ENCODE measurements at places on chromosomes 2 and 18.
A peak's percentile ranks its signal among the peaks of the same experiment; 100 is the strongest.

DNA sequence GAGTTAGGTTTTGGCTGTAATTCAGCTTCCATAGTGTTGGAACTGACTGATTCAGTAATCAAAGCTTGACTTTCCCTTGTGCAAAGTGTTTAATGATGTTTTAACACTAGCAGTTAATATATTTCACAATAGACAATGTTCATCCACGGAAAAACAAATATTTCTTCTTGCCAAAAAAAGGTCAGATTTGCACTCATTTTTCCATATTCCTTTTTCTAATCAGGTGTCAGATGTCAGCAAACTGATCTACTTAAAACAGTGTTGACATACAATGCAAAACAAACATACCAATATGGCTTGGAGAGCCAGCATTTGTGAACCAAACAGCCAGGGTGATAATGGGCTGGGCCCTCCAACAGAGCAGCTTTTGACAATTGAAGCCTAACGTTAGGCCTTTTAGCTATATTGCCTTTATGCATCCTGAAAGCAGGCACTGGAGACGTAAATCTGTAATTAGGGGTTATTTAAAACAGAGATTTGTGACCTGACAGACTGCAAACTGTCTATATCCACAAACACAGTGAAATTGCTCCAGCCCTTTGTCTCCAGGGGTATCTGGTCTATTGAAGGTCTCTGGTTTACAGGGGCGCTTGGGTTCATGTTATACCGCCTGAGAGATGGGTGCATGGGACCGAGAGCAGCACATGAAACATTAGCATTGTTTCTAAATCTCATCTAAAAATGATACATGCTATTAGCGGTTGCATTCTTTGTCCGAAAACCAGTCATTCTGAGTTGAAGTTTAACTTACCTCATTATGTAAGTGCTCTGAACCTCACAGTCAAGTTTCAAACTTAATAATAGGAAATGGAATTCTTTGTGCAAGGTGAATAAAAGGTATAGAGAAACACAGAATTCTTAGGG is 7.1 kb upstream of the CDCA7 start:
- DNase-seq, result no peak

GRCh38 chr18:48328473-48329210 is 80.5 kb downstream of the ZBTB7C start:
- DNase-seq, result no peak

- no peak for DNase-seq
Measured at GRCh38 chr2:96816836-96817702, 1.0 kb downstream of the CNNM3 start.

- DNase-seq, result no peak
Measured at GRCh38 chr18:49666045-49666775, 104.4 kb downstream of the LIPG start.

- DNase-seq, result no peak
Measured at GRCh38 chr2:187397886-187398285, 50.2 kb downstream of the CALCRL start.

DNA sequence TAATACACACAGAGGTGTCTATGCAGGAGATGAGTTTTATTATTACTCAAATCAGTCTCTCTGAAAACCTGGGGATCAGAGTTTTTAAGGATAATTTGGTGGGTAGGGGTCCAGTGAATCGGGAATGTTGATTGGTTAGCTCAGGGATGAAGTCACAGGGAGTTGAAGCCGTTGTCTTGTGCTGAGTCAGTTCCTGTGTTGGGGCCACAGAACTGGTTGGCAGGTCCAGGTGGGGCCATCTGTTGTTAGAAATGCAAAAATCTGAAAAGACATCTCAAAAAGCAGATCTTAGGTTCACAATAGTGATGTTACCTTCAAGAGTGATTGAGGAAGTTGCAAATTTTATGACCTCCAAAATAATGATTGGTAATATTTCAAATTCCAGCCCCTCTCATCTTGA is 86.9 kb downstream of the VSNL1 start:
- no peak for DNase-seq

- no peak for DNase-seq
Measured at GRCh38 chr2:222544661-222545060, 111.2 kb downstream of the FARSB start.

GRCh38 chr2:3212984-3213383 is 164.6 kb downstream of the EIPR1 start:
- DNase-seq, result no peak

DNA sequence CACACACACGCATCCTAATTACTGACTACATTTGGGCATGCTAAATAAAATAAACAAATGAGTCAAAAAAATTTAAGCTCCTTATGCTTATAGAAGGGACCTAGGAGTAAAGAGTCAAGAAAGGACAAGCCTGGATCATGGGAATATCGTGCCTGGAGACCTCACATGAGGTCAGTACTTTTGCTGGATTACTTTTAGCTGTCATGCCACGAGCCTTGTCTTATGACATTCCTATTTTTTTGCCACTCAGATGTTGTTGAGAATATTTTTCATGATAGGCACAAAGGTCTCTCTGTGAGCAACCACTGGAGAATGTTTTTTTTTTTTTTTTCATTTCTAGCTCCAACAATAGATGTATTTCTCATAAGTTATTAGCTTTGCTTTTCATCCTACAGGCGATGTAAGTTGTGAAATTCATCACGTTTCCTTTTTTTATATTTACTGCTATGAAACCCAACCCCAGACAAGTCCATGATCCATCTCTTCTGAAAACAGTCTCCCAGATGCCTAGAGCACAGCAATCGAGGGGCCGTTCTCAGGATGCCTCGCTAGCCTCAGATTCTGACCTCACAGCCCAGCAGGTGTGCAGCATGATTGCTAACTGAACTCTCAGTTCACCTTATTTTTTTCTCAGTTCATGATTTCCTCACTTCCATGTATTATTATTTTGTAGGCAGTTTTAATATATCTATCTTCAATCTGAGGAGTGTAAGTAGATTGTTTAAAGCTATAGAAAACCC is 464.5 kb downstream of the IRS1 start:
- no peak for DNase-seq

- no peak for DNase-seq
Measured at GRCh38 chr2:47194410-47194809, 39.3 kb upstream of the STPG4 start.

- no peak for DNase-seq
Measured at GRCh38 chr2:207694811-207695281, 16.6 kb upstream of the CCNYL1 start.

GRCh38 chr18:63315876-63316275 is 3.7 kb downstream of the BCL2 start:
- DNase-seq, result no peak

DNA sequence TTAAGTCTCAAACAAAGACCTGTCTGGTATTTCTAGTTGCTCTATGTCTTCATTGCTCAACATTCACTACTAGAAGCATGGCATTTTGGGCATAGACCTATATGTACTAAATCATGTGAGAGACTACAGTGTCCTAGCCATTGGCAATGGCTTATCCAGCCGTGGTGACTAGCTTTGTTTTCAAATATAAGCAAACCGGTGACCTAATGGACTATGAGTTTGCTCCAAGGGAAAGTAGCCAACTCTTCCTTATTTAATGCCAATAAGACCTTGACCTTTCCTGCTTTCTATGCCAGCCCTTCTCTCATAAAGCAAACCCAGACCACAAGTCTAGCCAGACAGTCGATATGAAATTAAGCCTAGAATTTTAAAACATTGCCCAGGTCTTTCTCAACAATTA is 113.7 kb upstream of the CREB1 start:
- no peak for DNase-seq

DNA sequence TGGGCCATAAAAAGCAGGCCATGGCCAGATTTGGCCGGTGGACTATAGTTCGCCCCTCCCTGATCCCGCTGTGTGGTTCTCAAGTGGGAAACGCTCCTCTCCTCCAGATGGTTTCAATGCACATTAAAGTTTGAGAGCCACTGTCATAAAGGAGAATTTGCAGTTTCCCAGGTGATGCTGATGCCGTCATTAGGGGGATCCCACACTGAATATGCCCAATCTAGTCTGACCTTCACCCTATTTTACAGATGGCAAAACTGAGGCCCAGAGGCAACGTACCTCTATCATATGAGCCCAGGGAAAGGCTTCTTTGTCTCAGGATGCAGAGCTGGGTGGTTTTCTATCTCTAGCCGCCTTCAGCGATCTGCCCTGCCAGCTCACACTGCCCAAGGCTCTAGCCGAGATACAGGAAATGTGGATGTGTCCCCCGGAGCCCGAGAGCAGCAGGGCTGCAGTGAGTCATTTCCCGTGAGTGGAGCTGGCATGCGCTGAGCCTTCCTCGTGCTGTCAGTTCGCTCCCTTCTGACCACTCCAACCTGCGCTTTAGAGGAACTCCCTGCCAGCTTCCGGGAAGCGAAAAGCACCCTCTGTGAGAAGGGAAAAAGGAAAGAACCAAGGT is 116.2 kb downstream of the SMAD7 start:
- DNase-seq, result peak; percentile 56

DNA sequence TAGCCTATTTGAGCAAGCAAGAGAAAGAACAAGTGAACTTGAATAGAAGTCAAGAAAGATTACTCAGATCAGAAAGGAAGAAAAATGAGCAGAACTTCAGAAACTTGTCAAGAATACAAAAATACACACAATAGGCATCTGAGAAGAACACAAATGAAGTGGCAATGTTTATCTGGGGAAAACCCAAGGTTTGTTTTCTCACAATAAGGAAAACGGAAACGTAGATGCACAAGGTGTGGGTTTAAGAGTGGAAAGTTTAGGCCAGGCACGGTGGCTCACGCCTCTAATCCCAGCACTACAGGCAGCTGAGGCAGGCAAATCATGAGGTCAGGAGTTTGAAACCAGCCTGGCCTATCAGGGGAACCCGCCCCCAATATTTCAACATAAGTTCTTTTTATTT is 159.5 kb upstream of the GYPC start:
- no peak for DNase-seq

GRCh38 chr2:2567776-2568175 is 236.7 kb upstream of the MYT1L start:
- no peak for DNase-seq

DNA sequence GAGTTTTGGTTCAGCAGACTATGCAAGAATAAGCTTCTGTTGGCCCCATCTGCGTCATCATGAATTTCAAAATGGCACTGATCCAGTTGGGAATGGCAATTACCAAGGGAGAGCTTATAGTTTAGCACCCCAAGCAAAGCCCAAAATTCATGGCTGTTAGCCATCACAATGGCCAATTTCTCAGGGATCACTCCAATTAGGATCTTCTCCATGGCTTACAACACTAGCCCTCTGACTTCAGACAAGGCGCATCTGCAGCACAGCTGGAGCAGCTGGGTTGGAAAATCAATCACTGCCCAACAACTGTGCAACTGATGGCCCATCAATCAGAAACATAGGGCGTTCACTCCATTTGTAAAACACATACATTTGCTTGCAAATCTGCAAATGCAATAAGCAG is 273.6 kb downstream of the SRBD1 start:
- no peak for DNase-seq

- no peak for DNase-seq
Measured at GRCh38 chr2:68995916-68996315, 17.1 kb upstream of the ANTXR1 start.

GRCh38 chr18:832085-832681 is 20.1 kb upstream of the YES1 start:
- no peak for DNase-seq

DNA sequence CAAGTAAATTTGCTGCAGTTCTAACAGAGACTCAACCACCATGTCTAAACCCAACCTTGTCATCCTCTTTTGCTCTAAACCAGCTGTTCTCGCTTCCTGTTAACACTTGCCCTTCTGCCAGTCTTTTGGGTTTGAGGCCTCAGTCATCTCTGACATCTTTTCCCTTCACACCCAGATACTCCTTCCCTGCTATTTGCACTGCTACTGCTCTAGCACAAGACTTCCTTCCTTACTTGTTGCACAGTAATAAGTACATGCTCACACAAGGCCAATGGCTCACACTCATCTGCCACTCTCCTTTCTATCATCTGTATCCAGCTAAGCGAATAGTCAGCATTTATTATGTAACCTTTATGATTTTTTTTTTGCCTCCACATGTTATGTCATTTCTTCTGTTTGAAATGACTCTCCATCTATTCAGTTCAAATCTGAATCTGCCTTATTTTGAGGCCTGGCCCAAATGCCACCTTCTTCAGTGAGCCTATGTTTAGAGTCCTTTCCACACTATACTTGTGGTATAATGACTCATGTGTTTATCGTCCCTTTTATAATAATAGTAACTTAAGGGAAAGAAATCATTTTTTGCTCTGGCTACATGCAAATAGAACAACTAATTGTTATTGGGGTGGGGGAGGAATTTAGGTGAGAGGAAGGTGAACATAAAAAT is 22.5 kb upstream of the CDKL4 start:
- DNase-seq, result no peak

DNA sequence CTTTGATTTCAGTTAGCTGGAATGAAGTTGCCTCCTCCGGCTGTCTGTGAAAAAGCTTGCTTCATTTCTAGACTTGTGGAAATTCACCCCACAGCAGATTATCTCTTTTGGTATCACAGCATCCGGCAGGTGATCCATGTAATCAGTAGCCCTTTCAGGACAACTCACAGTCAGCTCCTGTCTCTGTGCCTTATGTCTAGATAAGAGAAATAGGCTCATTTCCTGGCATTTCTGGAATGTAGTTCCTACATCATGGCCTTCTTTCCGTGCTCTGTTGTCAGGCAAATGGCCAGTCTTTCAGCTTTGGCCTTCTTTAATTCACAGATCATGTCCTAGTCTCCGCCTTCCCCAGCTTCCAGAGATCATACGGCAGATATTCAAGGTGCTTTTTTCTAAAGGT is 455.4 kb downstream of the NUP35 start:
- no peak for DNase-seq

DNA sequence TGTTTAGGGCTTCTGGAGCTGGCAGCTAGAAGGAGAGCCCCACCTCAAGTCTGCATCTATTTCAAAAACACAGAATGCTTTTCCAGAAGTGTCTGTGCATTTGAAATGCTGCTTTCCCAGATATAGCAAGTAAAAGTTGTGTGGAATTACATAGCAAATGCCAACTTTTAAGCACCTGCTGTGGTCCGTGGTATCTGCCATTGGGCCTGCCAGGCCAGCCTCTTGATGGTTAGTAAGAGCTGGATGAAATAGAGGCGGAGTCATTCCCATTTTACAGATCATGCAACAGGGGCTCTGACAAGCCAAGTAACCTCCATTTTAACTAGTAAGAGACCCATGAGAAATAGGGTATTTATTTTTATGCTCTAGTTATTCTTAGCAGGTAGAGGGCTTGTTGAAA is 61.6 kb downstream of the MGAT5 start:
- no peak for DNase-seq

DNA sequence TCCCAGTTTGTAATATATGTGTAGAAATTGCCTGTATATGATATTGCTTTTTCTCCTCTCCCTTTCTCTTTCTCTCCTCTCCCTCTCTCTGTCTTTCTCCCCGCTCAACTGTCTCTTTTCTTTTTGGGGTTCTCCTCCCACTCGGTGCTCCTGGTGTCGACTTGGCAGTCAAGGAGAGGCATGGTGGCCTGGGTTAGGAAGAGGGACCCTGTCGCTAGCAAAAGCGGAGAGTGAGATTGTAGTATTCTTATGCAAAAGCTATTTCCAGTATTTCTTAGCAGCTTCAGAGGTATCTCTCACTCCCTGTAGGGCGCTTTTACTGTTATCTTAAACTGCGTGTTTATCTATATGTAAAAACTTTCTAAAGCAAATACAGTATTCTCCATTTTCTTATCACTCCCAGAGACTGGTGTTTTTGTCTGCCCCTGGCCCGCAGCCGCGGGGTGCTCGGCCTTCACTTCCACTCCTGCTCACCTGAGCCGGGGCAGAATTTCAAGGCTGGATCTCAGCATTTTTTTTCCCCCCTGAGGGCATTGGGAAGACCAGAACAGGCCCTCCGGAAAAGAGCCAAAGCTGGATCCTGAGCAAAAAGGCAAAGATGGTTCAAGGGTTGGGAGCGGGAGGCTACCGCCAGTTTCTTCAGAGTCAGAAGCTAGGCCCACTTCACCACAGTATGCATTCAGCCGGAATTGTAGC is 4.3 kb downstream of the SIX3 start:
- no peak for DNase-seq
